GM06990 (cell line): ENCODE measurements at places on chromosomes 2 and 18.

GRCh38 chr2:136183097-136183496 is 65.1 kb upstream of the CXCR4 start:
- DNase-seq, result no peak

- no peak for DNase-seq
Observed at GRCh38 chr2:117485588-117485987, 328.9 kb upstream of the DDX18 start.

- DNase-seq, result no peak
Observed at GRCh38 chr2:608711-609110, 68.5 kb downstream of the TMEM18 start.

DNA sequence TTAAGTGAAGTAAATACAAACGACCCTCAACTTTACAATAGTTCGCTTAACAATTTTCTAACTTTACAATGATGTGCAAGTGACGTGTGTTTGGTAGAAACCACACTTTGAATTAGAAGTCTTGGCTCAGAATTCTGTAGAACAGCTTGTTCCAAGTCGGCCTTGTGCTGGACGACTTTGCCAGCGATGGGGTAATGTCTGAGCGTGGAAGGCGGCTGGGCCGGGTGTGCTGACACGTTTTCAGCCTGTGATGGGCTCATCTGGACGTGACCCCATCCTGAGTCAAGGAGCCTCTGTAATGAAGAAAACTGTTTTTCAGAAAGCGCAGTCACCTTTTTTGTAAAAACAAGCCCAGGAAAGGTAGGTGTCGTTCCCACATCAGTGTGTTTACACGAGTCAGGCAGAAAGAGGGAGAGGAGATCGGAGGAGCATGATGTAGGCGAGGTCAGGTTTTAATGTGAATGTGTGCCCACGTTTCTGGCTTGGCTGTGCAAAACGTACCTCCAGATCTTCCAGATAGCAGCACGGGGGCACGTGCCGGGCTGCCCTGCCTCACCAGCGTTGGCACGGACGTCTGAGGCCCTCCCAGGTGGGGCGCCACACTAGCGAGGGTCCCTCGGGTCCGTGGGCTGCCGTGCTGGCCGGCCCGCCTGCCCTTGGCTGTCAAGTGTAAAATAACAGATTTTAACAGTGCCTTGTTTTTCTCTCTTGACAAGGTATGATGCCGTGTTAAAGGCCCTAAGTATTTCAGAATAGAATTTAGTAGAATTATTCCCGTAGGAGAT is 54.6 kb downstream of the CTDP1 start:
- DNase-seq, result no peak

DNA sequence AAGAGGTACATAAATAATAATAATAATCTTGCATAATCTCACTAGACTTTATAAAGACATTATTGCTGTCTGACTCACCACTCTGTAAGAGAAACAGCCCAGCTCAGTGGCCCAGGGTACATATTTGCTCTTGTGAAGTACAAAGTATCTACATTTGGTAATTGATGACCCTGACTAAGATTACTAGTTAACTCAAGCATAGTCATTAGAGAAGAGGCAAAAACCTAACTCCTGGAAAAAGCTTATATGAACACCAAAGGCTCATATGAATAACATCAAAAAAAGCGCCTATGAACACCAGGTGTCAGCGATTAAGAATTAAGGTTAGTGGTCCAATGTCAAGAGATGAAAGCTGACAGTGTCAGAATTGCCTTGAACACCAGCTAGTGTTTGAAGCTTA is 38.4 kb downstream of the RAD51AP2 start:
- DNase-seq, result no peak

- DNase-seq, result no peak
Observed at GRCh38 chr18:77702686-77703085, 453.0 kb downstream of the GALR1 start.

GRCh38 chr2:62266433-62267038 is 70.6 kb downstream of the B3GNT2 start:
- DNase-seq, result no peak

- no peak for DNase-seq
Observed at GRCh38 chr2:72008608-72009007, 139.1 kb downstream of the CYP26B1 start.

- DNase-seq, result no peak
Observed at GRCh38 chr18:77145364-77145901, 12.8 kb upstream of the MBP start.

DNA sequence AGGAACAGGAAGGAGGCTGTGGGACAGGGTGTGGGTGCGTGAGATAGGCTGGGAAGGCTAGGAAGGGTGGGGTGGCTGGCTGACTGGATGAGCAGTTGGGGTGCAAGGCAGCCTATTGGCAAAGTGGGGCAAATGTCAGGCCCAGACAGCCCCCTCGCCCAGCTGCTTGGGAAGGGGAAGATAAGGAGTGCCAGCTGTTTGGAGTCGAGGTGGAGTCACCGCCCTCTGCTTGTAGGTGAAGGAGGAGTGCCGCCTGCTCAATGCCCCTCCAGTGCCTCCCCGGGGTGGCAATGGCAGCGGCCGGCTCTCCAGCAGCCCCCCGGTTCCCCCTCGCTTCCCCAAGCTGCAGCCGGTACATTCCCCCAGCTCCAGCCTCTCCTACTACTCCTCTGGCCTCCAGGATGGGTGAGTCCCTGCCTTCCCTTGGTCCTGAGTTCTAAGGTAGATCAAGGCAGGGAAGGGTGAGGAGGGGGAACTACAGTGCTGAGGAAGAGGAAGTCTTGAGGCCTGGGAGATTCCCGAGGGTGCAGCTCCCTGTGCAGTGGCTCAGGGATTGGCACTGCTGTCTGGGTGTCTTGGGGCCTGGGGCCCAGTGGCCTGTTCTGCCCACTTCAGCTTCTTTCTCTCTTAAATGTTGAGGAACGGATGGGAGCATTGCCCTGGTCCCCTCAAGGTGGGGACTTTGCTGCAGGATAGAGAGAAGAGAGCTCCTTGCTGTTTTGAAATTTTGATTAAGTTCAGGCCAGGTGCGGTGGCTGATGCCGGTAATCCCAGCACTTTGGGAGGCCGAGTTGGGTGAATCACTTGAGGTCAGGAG is 13.3 kb downstream of the GAREM2 start:
- no peak for DNase-seq

- DNase-seq, result no peak
Observed at GRCh38 chr2:138565230-138565598, 63.6 kb downstream of the SPOPL start.

DNA sequence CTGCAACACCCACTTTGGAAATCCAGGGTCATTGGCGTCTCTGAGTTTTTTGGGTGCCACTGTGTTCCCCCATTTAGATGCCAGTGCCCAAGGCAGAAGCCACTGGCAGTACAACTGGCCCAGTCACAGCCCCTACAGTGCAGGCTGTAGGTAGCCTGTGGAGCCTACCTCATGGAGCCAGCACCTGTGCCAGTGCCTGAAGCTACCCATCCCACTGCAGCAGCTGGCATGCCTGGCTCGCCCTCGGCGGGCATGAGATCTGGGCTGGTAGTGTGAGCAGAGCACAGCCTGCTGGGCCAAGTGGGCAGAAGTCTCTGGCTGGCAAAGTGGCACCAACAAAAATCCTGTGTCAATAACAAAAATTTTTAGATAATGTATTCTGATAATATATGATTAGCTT is 1111.4 kb upstream of the NXPH2 start:
- DNase-seq, result no peak

DNA sequence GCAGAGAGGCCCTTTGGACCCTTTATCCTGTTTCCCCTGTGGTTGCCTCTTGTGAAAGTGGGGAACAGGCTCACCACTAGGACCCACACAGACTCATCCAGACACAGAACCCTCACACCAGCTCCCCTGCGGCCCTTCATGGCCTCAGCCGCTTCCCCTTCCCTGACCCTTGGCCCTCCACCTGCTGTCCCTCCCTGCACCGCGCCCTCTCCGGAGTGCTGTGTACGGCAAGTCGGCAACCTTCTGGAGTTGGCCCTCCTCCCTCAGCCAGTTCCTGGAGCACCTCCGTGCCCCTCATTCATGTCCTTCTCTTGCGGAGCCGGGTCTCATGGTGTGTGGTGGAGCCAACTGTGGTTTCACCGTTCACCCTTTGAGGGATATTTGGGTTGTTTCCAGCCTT is 44.0 kb downstream of the CTDP1 start:
- DNase-seq, result no peak

GRCh38 chr18:3350566-3351527 is 88.9 kb downstream of the MYL12B start:
- no peak for DNase-seq

DNA sequence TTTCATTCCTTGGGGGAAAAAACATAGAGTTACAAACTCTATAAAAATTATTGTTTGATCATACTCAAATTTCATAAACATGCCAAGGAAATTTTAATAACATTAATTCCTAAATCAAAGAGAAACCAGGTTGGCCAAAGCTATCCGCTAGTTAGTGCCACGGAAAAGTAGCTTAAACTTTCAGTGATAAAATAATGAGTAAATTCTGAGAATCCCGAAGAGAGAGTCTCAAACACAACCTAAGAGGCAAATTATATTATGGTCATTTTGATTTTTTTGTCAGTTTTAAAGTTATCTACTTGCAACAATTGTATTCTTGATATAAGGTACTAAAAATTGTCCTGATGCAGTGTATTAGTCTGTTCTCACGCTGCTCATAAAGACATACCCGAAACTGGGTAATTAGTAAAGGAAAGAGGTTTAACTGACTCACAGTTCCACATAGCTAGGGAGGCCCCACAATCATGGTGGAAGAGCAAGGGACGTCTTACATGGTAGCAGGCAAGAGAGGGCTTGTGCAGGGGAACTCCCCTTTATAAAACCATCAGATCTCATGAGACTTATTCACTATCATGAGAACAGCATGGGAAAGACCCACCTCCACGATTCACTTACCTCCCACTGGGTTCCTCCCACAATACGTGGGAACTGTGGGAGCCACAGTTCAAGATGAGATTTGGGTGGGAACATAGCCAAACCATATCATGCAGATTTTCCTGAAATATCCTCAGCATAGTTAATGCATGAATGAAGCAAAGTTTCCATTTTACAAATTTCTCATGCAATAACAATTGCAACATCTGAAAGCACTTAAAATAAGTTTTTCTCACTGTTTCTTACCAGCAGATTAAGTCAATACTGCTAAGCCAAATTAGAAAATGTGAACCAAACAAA is 205.9 kb upstream of the STK17B start:
- peak; percentile 63 for DNase-seq

DNA sequence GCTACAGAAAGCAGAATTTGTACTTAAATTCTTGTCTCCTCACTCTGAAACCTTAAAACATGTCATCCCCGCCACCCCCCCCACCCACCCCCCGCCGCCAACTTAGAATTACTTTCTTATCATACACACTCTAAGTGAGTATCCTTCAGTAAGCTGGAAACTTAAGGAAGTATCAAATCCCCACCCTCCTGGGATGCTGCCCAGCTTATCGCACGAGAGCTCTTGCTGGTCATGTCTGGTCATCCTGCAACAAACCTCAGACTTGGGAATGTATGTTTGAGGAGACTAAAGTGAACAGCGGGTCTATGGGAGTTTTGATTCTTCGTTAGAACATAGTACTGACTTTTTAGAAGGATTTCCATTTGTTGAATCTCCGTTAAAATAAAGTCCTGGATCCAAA is 203.3 kb downstream of the PTGR3 start:
- no peak for DNase-seq

- DNase-seq, result no peak
Observed at GRCh38 chr2:237485304-237485703, 1.7 kb upstream of the MLPH start.

DNA sequence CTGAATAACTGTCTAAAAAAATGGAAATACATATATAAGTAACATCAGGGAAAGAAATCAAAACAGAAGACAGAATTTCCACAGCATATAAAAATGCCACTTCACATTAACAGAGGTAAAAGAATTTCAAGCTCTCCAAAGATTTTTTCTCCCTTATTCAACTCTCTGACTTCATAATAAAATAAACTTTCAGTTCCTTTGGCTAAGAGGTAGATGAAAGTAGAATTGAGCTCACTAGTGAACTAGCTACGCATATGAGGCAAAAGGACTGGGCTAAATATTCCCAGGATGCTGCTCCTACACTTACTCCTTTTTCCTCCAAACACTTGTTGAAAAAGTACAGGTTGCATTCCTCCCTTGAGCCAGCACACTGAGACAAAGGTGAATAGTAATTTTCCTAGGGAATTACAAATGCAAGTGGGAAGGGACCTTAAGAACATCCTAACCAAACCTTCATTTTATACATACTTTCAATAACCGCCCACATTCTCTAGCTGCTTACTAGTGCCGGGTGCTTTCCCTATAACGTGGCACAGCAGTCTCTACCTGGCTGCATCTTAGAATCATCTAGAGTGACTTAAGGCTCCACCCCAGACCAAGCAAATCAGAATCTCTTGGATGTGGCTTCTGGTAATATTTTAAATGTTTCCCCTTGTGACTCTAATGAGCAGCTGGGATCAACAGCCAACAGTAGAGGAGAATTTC is 136.6 kb downstream of the MTCL1 start:
- no peak for DNase-seq

DNA sequence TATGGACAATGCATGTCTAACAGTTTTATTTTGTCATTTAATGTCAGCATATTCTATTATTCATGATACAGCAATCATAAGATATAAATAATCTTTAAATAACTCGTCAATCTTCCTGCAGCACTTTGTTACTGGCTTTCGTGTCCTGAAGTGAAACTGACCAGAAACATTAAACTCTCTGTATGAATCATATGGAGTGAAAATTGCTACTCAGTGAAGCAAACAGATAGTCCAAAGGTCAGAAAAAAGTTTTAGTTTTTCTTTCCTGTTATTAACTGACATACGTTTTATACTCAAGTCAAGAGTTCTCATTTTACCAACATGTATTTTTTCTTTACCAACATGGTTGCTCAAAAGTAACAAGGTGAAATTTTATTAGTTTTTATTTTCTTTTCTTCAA is 106.8 kb upstream of the GALNT5 start:
- peak; percentile 40 for DNase-seq

- no peak for DNase-seq
Observed at GRCh38 chr2:32003791-32004190, 7.0 kb downstream of the MEMO1 start.

DNA sequence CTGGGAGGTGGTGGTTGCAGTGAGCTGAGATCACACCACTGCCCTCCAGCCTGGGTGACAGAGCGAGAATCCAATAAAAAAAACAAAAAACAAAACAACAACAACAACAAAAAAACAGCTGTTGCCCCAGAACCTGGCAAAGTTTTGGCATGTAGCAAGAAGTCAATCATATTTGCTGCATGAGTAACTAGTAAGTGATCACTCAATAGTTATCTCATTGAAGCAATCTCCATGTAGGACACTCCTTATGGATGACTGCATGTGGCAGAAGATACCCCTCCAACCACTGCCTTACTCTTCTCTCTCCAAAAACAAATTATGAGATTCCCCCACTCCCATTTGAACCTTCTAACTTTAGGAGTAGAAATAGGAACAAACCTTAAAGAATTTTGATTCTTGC is 113.7 kb downstream of the TTC27 start:
- no peak for DNase-seq

GRCh38 chr2:72605836-72606442 is 219.9 kb downstream of the EXOC6B start:
- DNase-seq, result no peak

DNA sequence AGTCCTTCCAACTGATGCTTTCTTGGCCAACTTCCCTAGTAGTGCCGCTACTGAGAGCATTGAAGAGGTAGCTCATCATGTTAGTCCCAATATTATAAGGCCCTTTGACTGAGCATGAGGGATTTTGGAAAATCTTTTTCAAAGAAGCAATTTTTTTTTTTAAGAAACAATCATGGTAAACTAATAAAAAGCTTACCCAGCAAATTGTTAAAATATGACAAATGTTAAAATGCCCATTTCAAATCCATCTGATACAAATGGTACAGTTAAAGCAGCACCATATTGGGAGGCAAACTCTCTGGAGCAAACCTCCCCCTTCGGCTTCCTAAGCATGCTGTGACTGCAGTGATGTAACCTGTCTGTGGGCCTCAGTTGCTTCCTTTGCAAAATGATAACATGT is 135.6 kb downstream of the RTN4 start:
- DNase-seq, result no peak
